HS-5 (cell line): ENCODE measurements at places on chromosomes 2 and 18.
A peak's percentile ranks its signal among the peaks of the same experiment; 100 is the strongest.

- no peak for DNase-seq
Observed at GRCh38 chr2:64035072-64035942, 16.1 kb upstream of the VPS54 start.

DNA sequence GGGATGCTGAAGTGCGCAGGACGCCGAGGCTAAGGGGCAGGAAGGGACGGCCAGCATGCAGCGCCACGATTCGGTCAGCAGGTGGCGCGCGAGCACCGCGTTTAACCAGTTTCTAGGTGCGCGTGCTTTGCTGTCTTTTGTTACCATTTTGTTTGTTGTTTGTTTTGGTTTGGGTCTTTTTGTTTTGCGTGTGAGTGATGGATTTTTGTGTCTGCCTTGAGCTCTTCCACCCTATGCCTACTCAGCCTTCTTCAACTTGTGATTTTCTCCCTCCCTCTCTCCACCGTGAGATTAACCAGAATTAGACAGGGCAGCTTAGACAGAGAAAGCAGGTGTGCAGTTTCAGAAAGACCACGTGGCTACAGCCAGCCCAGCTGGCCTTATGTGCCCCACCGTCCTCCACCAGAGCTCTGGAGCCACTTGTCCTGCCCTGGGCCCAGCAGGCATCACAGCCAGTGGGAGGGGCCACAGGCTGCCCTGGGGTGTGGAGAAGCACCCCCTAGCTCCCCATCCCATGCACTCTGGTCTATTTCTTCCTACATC is 180.2 kb downstream of the RNF144A start:
- DNase-seq = no peak

DNA sequence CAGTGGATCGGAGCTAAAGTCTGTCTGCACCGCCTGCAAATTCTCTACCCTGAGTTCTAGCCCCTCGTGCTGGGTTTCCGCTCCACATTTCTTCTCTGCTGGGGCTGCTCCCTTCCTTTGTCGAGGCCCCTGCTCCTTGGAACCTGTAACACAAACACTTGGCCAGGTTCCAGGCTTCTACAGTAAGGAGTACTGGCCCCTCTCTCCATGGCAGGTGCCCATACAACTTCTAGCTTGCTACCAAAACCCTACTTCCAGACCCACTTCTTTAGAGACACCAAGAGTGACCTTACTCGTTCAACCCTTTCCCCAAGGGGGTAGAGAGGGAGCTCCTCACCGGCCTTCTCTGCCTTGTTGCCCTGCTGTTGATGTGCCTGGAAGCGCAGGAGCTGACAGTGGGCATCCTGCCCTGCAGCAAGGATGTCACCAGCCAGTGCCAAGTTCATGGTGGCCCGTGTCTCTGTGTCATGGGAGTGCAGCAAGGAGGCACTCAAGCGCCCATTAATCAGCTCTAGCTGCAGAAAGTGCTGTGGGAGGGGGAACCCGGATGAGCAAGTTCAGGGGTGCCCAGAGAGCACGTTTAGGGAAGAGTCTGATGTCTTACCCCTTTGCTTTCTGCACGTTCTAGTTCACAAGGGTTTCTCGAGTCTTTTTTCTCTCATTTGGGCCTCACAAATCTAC is 1.1 kb downstream of the PREB start:
- DNase-seq = no peak

GRCh38 chr2:105396254-105397024 is 2.4 kb downstream of the FHL2 start:
- peak; percentile 96 for DNase-seq

DNA sequence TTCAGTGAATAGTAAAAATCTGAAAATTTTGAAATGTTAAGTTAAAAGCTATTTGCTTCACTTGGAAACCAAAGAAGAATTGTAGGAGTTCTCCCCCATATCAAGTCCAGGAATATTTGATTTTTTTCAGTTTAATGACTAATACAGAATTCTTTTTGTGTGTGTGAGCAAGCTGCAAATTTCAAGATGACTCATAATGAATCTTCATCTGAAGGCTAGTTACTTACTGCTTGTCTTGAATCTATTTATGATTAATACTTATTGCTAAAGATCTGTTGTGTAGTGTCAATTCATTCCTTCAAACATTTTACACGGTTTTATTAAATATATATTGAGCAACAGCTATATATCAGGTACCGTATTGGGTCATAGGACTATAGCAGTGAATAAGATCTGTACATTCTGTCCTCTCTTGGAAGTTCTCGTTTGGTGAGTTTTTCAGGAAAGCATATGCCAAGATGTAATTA is 47.8 kb upstream of the CAVIN2 start:
- peak; percentile 79 for DNase-seq

DNA sequence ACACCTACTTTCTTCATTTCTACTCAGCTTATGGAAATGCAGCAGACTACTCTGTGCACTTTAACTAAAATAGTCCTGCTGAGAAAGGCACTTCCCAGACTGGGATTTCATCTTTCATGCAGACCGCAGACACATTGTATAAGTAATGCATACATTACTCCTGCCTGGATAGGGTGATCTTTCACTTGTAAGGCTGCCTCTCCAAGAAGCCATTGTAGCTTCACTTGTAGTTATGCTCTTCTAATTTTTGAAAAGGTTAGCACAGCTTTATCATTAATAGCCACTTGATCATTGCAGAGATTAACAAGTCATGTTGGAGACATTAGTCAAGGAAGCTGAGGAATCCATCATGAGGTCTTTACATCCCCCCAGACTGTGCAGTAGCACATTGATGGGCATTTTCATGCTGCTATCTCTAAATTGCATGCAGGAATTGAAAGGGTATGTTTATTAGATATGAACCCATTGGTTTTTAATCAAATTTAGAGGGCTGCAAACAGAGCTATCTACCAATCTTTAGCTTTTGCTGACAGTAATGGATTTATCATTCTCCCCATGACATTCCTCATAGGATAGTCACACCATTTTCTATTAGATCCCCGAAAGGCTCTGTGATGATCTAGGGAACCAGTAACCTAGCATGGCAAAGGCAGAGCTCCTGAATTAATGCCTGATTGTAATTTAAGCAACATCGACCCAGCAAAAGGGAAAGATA is 1074.7 kb upstream of the NXPH2 start:
- no peak for DNase-seq
